ENCODE measurements at places on chromosomes 7 and 10.

- no peak for DNase-seq
These were observed 106.0 kb upstream of the INSYN2A start for GRCh38 chr10:127302343-127302742.

GRCh38 chr10:104274762-104275721, 6.1 kb downstream of the GSTO2 start:
- no peak for DNase-seq

- no peak for DNase-seq
These were observed 9.0 kb downstream of the GTF2IRD1 start for GRCh38 chr7:74462707-74463100.

- DNase-seq, result no peak
These were observed 69.5 kb downstream of the JMJD1C start for GRCh38 chr10:63396133-63396761.

DNA sequence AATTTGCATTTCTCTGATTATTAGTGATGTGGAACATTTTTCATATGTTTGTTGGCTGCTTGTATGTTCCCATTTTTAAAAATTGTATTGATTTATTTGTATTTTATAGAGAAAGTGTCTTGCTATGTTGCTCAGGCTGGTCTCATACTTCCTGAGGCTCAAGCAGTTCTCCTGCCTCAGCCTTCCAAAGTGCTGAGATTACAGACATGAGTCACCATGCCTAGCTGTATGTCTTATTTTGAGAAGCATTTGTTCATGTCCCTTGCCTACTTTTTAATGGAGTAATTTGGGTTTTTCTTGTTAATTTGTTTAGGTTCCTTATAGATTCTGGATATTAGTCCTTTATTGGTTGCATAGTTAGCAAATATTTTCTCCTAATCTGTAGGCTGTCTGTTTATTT, 214.2 kb upstream of the KAT6B start:
- DNase-seq, result no peak

DNA sequence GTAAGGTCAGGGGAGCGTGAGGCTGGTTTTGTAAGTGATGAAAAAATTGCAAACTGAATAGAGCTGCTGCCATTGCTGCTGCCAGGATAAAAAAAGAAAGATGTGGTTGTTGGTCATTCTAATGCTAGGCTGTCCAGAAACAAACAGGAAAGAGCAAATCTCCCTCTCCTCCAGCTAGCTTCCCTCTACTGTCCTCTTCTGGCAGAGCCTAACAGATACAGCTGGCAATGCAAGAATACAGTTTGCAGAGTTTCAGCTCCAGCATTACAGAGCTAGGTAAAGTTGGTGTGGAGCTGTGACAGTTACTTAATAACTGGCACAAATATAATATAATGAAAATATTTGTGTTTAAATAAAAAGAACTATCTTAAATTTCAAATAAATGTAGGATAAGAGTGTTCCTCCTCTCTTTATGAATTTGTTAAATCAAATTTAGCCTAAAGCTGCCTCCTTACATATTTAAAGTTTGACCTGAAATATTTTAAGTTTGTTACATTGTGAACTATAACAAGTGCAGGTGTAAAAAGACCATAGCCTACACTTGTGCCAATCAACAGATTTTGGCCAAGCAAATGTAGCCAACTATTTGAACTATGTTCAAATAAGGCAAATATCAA, 407.7 kb downstream of the SH2D4B start:
- DNase-seq, result no peak

- no peak for DNase-seq
These were observed 34.3 kb upstream of the WNT16 start for GRCh38 chr7:121294448-121294992.

- no peak for DNase-seq
These were observed 38.4 kb upstream of the TMEM273 start for GRCh38 chr10:49226594-49226993.

DNA sequence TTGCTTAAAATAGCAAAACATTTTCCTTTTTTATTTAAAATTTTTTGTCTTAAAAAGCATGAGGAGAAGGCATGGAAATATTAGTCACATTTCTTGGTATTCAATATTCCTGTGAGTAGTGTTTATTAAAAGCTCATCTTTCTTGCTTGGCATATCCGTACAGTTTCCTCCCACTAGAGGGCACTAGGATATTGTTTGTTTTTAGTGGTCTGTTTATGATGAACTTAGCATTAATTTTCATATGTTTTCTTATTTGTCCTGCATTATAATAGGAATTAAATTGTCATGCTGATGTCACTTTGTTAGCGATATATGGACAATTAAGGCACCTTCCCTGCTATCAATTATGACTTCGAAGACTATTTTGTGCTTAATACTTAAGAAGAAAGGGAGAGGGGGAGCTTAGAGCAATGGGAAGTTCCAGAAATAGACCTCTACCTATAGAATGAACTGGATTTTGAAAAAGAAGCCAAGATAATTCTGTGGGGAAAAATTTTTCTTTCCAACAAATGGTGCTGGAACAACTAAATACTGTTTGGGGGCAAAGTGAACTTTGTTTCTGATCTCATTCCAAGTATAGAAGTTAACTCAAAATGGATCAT, 91.0 kb upstream of the STRIP2 start:
- no peak for DNase-seq

GRCh38 chr7:124379296-124379695, 346.4 kb upstream of the TMEM229A start:
- no peak for DNase-seq

DNA sequence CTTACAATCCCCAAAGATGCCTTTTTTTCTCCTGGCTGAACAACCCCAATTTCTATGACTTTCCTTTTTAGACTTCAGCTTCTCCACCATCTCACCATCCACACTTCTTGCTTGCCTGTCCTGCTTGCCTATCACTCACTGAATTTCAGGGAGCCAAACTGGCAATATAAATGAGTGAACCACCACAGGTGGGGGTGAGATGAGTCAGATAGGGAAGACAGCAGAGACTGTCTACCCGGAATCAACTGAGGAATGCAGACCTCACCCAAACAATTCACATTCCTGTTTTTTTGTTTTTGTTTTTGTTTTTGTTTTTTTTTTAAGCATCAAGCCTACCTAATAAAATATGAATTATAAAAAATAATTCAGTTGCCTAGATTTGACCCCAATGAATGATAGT, 273.8 kb downstream of the NRG3 start:
- no peak for DNase-seq

DNA sequence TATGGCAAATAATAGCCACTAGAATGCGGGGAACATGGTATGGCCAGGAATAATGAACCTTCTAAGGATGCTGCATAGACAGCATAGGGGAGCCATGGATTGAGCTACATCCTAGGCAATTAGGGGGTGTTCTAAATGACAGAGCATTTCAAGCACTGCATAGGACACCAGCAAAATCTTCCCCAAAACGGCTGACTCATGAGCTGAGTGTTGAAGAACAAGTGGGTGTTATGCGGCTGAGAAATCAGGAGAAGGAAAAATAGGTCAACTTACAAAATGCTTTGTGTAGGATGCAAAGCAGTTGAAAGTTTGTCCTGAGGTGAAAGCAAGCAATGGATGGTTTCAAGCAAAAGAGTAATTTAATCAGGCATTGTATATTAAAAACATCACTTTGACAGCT, 1023.5 kb upstream of the C7orf33 start:
- DNase-seq, result no peak

- peak; percentile 57 for DNase-seq
These were observed 145.5 kb upstream of the CELF2 start for GRCh38 chr10:10872035-10872673.

GRCh38 chr7:106038289-106038688, 73.8 kb downstream of the SYPL1 start:
- no peak for DNase-seq

GRCh38 chr7:132541656-132542055, 34.6 kb downstream of the PLXNA4 start:
- no peak for DNase-seq

- DNase-seq, result no peak
These were observed 41.6 kb upstream of the RASGEF1A start for GRCh38 chr10:43308515-43308914.

- no peak for DNase-seq
These were observed 57.0 kb upstream of the MTPN start for GRCh38 chr7:136034132-136034531.

GRCh38 chr10:101095550-101096213, 33.9 kb downstream of the KAZALD1 start:
- DNase-seq, result peak; percentile 35

- no peak for DNase-seq
These were observed 18.4 kb downstream of the TRIM24 start for GRCh38 chr7:138478499-138478908.

DNA sequence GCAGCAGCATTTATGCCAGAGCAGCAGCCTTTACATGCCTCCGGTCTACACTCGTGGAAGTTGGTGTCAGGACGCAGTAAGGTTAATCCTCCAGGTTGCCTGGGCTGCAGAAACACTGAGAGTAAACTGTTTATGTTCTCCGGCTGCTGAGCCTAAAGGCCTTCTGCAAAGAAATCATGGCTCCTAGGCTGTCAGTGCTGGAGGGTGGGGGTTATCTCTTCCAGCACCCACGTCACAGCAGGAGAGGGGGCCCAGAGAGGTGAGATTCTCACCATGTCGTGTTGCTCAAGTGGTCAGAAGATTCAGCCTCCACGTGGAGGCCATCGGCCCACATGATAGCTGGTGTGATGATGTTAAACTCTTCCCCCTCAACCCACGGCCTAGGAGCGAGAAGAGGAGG, 41.2 kb downstream of the COL13A1 start:
- DNase-seq, result no peak

DNA sequence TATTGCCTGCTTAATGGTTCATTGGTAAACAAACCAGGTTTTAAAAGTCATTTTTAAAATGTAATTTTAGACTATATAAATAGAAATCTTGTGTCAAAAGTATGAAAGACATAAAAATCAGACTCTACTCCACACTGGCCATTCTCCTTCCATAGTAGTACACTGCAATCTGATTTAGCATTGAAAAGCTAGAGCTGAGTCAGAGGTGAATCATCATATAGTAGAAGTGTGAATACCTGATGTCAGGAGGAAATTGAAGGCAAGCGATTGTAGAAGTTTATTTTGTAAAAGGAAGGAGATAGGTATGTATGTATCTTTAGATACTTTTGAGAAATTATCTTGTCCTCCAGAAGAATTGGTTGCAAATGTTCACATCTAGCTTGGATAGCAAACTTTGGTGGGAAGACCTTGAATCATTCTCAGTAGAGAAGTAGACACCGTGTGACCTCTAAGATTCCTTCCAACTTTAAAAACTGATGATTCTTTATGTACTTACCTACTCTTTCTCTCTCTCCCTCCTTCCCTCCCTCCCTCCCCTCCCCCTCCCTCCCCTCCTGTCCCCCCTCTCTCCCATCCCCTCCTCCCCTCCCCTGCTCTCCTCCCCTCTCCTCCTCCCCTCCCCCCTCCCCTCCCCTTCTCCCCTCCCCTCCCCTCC, 88.1 kb downstream of the BTAF1 start:
- peak; percentile 58 for DNase-seq

GRCh38 chr7:74104702-74105101, 21.1 kb downstream of the LIMK1 start:
- no peak for DNase-seq

DNA sequence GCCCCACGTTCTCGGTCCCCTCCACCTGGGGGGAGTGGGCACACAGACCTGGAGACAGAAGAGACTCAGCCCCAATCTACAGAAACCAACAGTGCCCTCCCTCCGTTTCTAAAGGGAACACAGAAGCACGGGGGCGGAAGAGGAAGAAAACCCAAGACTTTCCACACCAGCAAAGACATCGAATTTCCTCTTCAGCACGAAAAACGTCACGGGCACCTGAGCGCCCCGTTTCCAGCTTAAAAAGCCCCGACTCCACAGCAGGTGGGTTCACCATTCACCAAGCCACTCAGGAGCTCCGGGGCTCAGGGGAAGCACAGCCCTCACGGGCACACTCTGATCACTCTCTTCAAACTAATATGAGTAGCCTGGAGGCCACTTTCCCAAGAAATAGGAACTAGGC, 19.6 kb downstream of the NUDT1 start:
- no peak for DNase-seq

GRCh38 chr7:44122529-44122928, 819 bp downstream of the POLD2 start:
- no peak for DNase-seq

GRCh38 chr7:26426096-26426495, 134.4 kb downstream of the SNX10 start:
- DNase-seq, result no peak

- DNase-seq, result no peak
These were observed 4.1 kb downstream of the PDLIM1 start for GRCh38 chr10:95286707-95287106.

DNA sequence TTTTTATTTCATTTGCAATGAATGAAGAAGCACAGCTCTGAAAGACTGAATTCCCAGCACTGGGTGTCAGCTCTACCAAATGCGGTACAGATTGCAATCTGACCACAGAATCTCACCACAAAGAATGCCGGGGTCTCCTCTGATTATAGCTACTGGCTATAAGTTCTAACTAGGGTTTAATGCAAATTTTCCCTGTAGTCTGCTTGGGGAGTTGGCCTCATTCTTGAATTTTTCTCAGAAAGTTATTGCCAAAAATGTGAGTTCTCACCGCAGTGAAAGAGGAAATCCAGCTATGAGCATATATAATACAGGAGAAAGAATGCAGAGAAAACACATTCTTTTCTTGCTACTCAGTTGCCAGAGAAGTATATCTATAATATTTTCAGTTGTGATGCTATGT, 1255.7 kb upstream of the LRRTM3 start:
- peak; percentile 73 for DNase-seq

GRCh38 chr7:80294346-80294745, 159.7 kb downstream of the GNAI1 start:
- no peak for DNase-seq

All from HS-5 (cell line).